ENCODE measurements at places on chromosomes 12 and 14. TPM values are rescaled to one million over a fixed set of nuclear protein-coding genes. Genes with fewer than 3 reads are reported as not detected.

CMA1 gene
- total RNA-seq = not detected

CPSF6 gene
- 57.4 TPM for total RNA-seq

AHNAK2 gene
- 225 TPM for total RNA-seq

LTB4R gene
- total RNA-seq = 7.2 TPM

SLCO1A2 gene
- not detected for total RNA-seq

All from foreskin keratinocyte (primary cell).